ENCODE measurements at places on chromosomes 1 and 21. TPM values are rescaled to one million over a fixed set of nuclear protein-coding genes. Genes with fewer than 3 reads are reported as not detected.

GRCh38 chr1:224846119-224846907 lies 83.2 kb upstream of the DNAH14 start:
- no peak overlapping the region for H3K27ac ChIP-seq
- H3K4me3 ChIP-seq: no peak overlapping the region
- no peaks in the 10 kb centered on the region for H3K27me3 ChIP-seq
- H3K36me3 ChIP-seq: no peaks in the 10 kb centered on the region

DNA sequence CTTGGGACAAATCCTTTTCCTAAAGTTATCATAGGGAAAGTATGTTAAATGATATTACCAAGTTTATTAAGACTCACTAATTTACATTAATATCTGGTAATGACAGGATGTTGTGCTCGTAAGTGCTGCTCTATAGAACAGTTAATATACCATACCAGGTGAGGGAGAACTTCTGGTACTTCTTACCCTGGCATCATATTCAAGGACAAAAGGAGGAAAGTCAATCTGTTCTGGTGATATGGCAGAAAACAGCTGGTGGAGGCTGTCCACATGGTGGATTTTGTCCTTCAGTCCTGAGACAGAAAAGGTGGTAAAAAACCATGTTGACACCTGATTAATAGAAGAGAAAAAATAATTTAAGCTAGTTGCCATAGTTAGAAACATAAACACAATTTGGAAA lies 51.6 kb downstream of the GDAP2 start:
- DNase-seq: no peak
- no peaks in the 10 kb centered on the region for H3K4me1 ChIP-seq
- no peak overlapping the region for H3K4me3 ChIP-seq
- H3K27ac ChIP-seq: no peak overlapping the region

GRCh38 chr1:96492236-96492635 lies 229.3 kb upstream of the PTBP2 start:
- no peak overlapping the region for H3K4me3 ChIP-seq
- no peak for DNase-seq
- no peaks in the 10 kb centered on the region for H3K36me3 ChIP-seq
- H3K27ac ChIP-seq: no peak overlapping the region
- H3K27me3 ChIP-seq: no peaks in the 10 kb centered on the region
- H3K4me1 ChIP-seq: no peaks in the 10 kb centered on the region

DNA sequence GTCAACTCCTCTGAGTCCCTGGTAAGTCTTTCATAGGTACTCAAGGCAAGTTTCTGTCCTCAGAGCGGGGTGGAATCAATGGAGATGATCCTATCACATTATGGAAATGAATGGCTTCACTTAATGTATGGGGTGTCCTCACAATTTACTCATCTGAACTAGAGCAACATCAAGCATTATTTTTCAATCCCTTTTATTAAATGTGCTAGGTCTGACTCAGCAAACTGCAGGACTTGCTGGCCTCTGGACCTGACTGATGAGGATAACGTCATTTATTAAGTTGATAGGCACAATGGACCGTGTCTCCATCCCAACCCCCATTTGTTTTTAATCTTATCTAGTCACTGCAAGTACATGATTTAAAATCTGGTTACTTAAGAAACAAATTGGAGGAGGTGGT lies 259.2 kb downstream of the NUF2 start:
- no peak overlapping the region for H3K27ac ChIP-seq
- no peak for DNase-seq
- H3K27me3 ChIP-seq: no peaks in the 10 kb centered on the region
- no peaks in the 10 kb centered on the region for H3K4me1 ChIP-seq

GRCh38 chr1:69058454-69058853 lies 509.3 kb upstream of the LRRC7 start:
- no peaks in the 10 kb centered on the region for H3K36me3 ChIP-seq
- no peaks in the 10 kb centered on the region for H3K27me3 ChIP-seq
- no peak overlapping the region for H3K4me3 ChIP-seq
- no peak for DNase-seq
- no peaks in the 10 kb centered on the region for H3K4me1 ChIP-seq
- H3K27ac ChIP-seq: no peak overlapping the region

DNA sequence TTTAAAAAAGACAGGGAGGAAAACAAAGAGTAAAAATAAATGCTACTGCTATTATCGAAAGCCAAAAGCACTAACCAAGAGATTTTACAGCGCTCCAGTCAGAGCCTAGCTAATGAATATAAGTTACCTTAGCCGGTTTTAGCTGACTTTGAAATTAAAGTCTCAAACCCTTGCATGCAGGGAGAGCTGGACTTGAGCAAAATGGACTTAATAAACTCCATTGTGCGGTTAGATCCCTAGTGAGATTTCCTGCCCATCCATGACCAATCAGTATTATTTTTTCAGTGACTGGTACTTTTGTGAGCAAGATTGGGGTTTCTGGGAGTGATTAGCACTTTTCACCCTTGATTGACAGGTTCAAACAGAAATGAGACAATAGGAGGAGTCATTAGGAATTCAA lies 333.4 kb upstream of the ADGRL2 start:
- H3K4me1 ChIP-seq: no peaks in the 10 kb centered on the region
- H3K4me3 ChIP-seq: no peak overlapping the region
- no peaks in the 10 kb centered on the region for H3K36me3 ChIP-seq
- no peaks in the 10 kb centered on the region for H3K27me3 ChIP-seq
- no peak overlapping the region for H3K27ac ChIP-seq

DNA sequence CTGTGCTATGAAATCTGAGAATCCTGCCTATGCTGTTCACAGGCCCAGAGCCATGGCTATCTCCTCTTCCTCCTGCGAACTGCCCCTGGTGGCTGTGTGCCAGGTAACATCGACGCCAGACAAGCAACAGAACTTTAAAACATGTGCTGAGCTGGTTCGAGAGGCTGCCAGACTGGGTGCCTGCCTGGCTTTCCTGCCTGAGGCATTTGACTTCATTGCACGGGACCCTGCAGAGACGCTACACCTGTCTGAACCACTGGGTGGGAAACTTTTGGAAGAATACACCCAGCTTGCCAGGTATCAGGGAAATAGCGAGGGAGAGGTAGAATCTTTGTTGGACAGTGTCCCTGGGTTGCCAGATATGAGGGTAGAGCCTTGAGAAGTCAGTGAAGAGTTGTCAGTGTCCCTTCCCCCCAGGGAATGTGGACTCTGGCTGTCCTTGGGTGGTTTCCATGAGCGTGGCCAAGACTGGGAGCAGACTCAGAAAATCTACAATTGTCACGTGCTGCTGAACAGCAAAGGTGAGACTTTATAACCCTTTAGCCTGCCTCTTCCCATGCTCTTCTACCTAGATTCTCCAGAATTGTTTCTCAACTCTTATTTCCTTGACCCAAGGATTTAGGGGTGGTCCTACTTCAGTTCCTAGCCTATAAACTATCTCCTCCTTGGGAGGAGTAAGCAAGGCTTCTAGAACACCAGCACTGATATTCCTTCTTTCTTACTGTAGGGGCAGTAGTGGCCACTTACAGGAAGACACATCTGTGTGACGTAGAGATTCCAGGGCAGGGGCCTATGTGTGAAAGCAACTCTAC lies 1.4 kb downstream of the NIT1 start:
- H3K27ac ChIP-seq: peak overlapping the region; percentile 66
- H3K36me3 ChIP-seq: peaks cover 42% of the 10 kb centered on the region
- H3K4me1 ChIP-seq: peaks cover 38% of the 10 kb centered on the region
- no peak overlapping the region for H3K4me3 ChIP-seq
- DNase-seq: peak; percentile 50

DNA sequence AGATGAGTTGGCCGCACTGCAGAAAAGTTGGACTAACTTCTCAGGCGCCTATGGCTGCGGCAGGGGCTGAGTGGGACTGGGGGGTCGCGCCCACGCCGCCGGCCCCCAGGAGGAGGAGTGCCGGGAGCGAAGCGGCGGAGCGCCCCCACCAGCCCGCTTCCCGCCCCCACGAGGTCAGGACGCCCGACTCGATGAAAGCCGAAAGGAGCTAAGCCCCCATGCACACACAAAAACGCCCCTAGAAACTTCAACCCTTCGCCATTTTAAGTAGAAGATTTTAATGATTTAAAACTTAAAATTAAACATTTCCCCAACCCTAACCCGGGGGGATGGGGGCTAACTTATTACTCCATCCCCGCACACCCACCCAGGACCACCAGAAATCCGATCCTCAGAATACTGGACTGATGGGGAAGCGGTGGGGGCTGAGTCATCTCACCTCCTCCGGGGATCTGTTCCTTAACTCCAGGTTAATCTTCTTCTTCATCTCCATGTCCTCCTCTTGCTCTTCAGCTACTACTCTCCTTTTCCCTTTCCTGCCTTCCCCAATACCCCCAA lies 539 bp downstream of the ANP32E start:
- no peaks in the 10 kb centered on the region for H3K36me3 ChIP-seq
- H3K4me1 ChIP-seq: peaks cover 14% of the 10 kb centered on the region
- DNase-seq: peak; percentile 59
- no peaks in the 10 kb centered on the region for H3K27me3 ChIP-seq
- peak overlapping the region; percentile 97 for H3K4me3 ChIP-seq

DNA sequence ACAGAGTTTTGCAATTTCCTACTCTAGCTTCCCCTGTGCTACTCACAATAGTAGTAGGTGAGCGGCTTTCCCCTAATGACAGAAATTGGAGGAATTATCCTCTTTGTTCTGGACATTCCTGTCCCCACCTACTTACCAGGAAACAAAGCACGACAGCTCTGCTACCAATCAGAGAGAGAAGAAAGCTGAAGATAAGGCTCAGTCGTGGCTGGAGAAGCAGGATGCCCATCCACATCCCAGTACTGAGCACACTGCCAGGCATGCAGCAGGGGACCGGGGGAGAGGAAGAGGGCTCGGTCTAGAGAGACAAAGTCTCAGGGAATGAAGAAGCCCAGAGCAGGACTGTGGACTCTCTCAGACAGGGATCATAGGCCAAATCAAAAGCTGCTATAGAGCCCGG lies 134.1 kb upstream of the KRTAP19-8 start:
- H3K36me3 ChIP-seq: no peaks in the 10 kb centered on the region
- H3K4me3 ChIP-seq: no peak overlapping the region
- H3K27ac ChIP-seq: no peak overlapping the region
- peaks cover 14% of the 10 kb centered on the region for H3K4me1 ChIP-seq

DNA sequence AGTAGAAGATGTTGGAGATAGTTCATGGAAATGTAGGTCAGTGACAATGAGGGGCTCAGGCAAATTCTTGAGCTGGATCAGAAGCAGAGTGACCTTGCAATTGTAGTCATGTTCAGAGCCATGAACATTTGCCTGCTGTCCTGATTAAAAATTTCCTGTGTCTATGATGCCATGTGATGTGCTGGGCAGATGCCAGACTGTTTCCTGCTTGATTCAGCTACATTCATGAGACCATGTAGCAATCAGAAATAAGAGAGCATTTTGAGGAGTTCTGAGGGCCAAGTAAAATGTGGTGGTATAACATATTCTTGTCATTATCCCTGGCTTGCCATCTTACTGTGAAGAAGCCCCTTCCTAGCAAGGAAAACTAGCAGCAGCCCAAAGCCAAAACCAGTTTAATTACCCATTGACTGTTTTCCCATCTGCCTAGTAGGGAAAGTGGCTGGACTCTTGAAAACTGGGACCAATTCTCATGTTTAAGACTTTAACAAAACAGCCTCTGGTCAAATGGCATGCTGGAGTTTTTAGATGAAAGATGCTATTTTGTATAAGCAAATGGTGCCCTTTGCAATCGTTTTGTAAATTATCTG lies 118.3 kb downstream of the NOS1AP start:
- no peak for DNase-seq
- H3K4me1 ChIP-seq: no peaks in the 10 kb centered on the region
- H3K27ac ChIP-seq: no peak overlapping the region
- H3K4me3 ChIP-seq: no peak overlapping the region
- H3K27me3 ChIP-seq: no peaks in the 10 kb centered on the region

DNA sequence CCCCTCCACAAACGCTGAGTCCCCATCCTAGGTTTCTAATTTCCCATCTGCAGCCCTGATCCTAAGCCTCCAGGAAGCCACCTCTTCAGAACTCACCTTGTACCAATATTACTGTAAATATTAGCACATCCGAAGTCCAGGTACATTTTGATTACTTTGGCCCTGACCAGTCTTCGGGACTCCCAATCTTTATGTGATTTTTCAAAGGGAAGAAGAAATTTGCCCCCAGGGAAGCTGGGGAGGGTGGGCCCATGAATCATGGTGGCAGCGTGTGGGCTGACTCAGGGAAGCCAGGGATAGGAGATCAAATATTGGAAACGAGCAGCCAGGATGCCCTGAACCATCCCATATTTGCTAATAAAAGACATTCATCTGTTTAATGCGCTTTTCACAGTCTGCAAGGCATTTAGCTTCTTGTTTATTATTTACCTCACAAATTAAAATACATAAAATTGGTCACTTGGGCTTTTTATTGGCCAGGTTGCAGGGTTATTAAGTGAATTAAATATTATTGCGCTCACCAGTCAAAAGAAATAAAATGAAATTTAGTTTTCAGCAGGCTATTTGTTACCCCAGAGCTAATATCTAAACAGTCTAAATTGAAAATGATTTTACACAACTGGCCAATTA lies 46.6 kb downstream of the KIAA0040 start:
- H3K27me3 ChIP-seq: no peaks in the 10 kb centered on the region
- peaks cover 3% of the 10 kb centered on the region for H3K4me1 ChIP-seq
- no peaks in the 10 kb centered on the region for H3K36me3 ChIP-seq
- no peak overlapping the region for H3K27ac ChIP-seq
- DNase-seq: no peak

- H3K4me3 ChIP-seq: no peak overlapping the region
- H3K27ac ChIP-seq: no peak overlapping the region
- no peaks in the 10 kb centered on the region for H3K4me1 ChIP-seq
- no peaks in the 10 kb centered on the region for H3K27me3 ChIP-seq
- peaks cover 10% of the 10 kb centered on the region for H3K36me3 ChIP-seq
- DNase-seq: no peak
Measured at GRCh38 chr1:93288558-93288957, 57.1 kb upstream of the DR1 start.

DNA sequence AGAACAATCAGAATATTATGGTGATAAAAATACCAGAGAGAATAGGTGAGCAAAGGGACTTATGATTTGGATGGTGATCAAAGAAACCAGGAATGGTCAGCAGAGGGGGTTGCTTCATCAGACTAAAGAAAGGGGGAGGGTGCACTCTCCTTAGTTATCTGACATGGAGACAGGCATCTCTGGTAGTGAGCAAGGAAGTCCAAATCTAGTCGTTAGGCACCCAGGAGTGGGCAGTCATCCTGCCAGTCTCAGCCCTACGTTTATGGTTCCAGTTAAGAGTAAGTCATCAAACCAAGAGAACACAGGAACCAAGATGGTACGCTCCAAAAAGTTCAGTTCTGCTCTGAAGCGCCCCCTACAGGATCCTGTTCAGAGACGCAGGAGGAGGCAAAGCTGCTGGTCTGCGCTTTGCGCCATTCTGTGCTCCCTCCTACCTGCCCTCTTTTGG lies 28.6 kb downstream of the EBNA1BP2 start:
- DNase-seq: no peak
- H3K27ac ChIP-seq: no peak overlapping the region
- H3K27me3 ChIP-seq: peaks cover 31% of the 10 kb centered on the region

GRCh38 chr1:114105421-114105979 lies 48.2 kb downstream of the SYT6 start:
- no peak overlapping the region for H3K27ac ChIP-seq
- no peaks in the 10 kb centered on the region for H3K27me3 ChIP-seq
- no peaks in the 10 kb centered on the region for H3K36me3 ChIP-seq
- peaks cover 9% of the 10 kb centered on the region for H3K4me1 ChIP-seq
- DNase-seq: no peak

- H3K36me3 ChIP-seq: peaks cover 2% of the 10 kb centered on the region
- no peaks in the 10 kb centered on the region for H3K4me1 ChIP-seq
- H3K27ac ChIP-seq: no peak overlapping the region
- no peak for DNase-seq
- no peaks in the 10 kb centered on the region for H3K27me3 ChIP-seq
- H3K4me3 ChIP-seq: no peak overlapping the region
Measured at GRCh38 chr1:231694465-231695077, 68.0 kb downstream of the DISC1 start.

Gene RNF207
- 2.3 TPM for total RNA-seq

Gene DEPDC1
- total RNA-seq: not detected

Gene DSCAM
- not detected for total RNA-seq

Gene GSTM1
- not detected for total RNA-seq

Gene ZNF683
- total RNA-seq: 9.6 TPM

Measured in natural killer cell (primary cell).